SK-N-SH treated with all-trans-retinoic acid at 6 μM for 48 hours (cell line): ENCODE measurements at places on chromosomes 3 and 15.
A peak's percentile ranks its signal among the peaks of the same experiment; 100 is the strongest.

DNA sequence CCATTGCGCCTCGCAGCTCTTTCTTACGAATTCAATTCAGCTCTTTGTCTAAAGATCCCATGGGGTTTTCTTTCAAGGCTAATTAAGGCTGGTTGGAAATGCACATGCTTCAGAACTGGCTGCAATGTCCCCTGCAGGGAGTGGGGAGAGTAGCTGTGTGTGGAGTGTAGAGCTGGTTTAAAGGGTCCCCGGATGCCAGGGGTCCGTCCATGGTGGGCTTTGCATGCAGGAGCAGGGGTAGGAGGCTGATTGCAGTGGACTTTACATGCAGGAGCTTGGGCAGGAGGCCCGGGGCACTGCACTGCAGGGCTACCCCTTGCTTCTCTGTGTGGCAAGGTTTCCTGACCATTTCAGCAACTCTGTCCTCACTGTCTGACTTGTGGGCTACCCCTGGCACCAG is 261.6 kb upstream of the LYSMD4 start:
- ATAC-seq, result no peak

GRCh38 chr15:81567924-81568323 is 193.9 kb upstream of the TMC3 start:
- no peak for ATAC-seq

DNA sequence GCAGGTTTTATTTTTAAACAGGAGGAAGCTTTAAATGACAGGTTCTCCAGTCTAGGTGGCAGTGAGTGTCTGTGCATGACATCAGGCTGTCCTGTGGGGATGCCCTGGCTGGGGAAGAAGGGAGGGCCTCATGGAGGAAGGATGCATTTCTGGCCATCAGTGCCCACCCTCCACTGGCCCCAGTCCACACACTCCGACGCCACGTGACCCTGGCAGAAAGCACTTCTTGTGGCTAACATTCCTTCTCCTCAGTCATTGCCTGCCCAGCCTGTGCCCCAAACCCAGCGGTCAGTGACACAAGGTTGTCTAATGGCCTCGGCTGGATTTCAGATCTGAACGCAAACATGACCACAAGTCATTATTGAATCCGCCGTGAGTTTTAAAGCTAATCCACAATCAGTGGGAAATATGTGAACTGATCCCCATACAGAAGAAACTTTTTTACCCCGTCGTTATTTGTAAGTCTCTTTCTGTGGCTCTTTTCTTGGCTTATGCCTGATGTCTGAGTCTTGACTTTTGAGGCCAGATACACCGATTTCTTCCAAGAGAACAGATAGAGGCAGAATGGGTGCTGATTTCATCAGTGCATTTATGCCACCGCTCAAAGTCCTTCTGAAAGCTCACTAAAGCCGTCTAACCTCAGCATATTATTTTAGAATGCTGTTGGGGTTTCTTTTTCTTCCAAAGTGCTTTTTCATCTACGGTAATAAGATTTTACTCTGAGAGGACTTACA is 17.3 kb upstream of the LRRK1 start:
- no peak for ATAC-seq

- ATAC-seq, result no peak
Measured at GRCh38 chr3:40661284-40661683, 136.5 kb downstream of the ZNF621 start.

DNA sequence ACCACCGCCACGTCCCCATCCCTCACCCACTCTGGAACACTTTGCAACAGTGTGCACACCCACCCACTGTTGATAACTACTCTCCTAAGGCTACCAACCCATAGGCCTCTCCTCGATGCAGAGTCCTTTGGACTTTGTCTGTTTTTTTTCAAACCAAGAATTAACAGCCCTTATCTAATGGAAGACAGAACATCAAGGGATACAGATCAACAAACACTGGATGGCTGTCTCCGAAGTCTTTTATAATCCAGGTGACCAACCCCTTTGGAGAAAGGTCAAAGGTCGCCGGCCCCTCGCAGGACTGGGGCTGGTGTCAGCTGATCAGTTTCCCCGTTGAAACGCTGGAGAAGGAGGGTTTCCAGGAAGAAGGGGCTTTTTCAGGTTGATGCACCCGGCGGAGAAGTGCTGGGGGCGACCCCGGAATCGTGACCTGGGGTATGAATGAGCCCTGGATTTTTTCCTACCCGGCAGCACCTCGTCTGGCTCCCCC is 532 bp downstream of the B4GALT4 start:
- peak; percentile 13 for ATAC-seq

DNA sequence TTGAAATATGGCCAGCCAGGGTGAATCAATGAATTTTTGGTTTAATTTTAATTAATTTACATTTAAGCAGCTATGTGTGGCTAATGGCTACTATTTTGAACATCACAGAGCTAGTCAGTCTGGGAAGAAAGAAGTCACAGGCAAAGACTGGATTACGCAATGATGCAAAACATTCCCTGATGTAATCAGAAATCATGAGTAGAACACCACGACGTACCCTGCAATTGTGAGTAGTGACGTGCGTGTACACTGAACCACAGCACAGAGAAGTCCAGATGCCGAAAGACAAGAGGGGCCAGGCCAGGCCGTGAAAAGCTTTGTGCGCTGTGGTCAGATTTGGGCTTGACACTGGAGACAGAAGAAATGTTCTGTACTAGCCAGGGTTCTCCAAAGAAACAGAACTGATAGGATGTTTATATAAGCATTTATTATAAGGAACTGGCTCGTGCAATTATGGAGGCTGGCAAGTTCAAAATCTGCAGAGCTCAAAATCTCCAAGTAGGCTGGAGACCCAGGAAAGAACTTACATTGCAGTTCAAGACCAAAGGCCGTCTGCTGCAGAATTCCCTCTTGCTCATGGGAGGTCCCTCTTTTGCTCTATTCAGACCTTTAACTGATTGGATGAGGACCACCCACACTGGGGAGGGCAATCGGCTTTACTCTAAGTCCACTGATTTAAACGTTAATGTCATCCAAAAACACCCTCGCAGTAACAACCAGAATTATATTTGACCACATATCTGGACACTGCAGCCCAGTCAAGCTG is 44.6 kb downstream of the SH3BP5 start:
- ATAC-seq, result no peak

GRCh38 chr3:64612082-64612860 is 75.5 kb downstream of the ADAMTS9 start:
- ATAC-seq, result peak; percentile 72

- peak; percentile 86 for ATAC-seq
Measured at GRCh38 chr3:151282921-151283320, 4.6 kb upstream of the P2RY14 start.

DNA sequence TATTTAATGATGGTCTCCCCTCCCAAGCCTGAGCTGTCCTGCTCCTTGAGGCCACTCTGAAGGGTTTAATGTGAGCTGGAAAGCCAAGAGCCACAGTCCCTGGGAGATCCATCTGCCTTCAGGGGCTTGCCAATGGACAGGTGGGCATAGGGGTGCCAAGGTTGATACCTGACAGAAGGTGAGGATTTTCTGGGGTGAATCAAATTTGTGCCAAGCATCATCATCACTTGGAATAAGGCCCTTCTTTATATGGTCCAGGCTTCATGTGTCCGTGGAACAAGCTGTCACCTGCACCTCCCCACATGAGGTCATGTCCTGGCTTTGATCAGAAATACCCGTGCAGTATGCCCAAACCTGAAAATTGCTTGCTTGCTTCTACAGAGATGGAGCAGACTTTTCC is 71.9 kb upstream of the CTNNB1 start:
- ATAC-seq, result no peak

DNA sequence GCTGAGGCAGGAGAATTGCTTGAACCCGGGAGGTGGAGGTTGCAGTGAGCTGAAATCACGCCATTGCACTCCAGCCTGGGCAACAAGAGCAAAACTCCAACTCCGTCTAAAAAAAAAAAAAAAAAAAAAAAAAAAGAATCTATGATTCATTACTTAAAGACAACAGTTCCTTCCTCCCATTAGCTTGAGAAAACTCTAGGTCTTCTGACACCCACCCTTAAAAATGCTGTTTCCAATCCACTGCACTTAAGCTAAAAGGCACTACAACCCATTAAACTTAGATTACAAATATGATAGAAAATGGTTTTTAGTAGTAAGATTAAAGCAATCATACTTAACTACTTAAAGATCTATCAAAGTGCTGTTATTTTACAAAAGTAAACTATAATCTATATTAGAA is 40.0 kb upstream of the BHLHE40 start:
- ATAC-seq, result no peak

GRCh38 chr3:131361464-131362421 is 19.8 kb upstream of the NUDT16 start:
- ATAC-seq, result no peak
